ENCODE measurements at places on chromosomes 6 and 20.

DNA sequence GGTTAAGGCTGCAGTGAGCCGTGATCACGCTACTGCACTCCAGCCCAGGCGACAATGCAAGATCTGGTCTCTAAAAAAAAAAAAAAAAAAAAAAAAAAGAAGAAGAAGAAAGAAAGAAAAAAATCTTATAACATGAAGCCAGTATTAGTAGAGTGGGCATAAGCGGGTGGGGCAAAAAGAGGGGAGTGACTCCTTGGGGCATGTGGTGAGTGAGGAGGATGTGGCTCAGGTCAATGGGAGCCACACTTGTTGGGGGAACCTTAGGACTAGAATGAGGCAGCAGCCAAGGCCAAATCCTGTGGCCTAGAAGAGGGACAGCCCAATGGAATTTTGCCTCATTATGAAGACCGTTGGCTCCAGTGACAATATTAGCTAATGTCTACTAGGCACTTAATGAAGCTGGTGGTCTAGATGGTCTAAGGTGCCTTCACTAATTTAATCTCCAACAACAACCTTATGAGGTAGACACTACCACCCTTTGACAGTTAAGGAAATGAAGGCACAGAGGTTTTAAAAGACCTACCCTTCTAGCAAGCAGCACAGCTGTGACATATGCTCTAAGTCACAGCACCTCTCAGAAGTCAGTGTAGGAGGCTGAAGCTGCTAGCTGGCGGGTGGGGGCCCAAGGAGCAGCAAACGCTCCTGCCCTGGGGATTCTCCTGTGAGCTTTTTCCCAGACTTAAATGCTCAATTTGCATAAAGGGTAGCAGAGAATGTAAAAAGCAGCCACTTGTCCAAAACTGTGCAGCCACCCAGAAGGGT, 23.6 kb upstream of the ARMC12 start:
- no peak for DNase-seq

DNA sequence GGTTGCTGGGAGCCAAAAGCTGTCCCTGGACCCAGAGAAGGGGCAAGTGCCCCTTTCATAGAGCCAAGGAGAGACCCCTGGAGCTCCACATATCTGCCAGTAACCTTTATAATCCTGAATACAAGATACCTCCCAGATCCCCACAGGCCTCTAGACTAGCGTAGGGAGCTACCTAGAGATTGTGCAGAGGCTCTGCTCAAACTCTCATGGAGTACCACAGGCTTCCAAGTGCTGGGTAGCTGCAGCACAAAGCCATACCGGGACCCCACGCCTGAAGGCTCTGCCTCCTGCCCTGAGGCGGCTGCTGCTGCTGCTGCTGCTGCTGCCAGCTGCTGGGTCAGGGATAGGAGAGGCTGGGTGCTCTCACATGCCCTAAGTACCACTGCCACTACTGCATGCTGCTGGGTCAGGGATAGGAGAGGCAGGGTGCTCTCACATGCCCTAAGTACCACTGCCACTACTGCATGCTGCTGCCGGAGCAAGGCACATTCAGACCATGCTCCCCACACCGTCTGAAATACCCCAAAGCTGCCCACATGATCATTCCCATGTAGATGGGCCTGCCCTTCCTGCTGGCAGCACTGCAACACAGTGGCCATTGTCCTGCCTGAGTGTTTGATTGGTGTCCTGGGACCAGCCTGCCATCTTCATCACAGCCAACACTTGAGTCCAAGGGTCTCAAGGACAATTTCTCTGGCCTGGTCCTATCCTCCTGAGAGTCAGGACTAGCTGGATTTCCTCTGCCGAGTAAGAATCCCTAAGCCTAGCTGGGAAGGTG, 1434.3 kb upstream of the ADGRB3 start:
- DNase-seq = no peak

DNA sequence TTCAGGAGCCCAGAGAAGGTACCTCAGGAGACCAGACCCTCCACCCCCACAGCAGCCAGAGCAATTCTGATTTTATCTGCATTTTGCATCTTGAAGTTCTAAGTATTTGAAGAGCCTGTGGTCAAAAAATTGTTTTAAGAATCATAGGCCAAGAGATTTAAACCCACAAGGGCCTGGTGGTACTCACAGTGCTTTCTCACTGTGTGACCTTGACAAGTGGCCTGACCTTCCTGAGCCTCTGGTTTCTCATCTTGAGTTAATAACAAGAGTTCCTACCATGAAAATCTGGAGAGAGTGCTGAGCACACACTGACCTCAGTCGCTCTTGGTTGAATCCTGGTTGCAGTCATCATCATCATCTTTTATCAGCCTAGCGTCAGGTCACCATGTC, 45.4 kb upstream of the ID1 start:
- no peak for DNase-seq

- DNase-seq = no peak
Observed at GRCh38 chr6:168016176-168016620, 18.7 kb downstream of the KIF25 start.

- DNase-seq = no peak
Observed at GRCh38 chr20:5865604-5866003, 84.7 kb downstream of the TRMT6 start.

DNA sequence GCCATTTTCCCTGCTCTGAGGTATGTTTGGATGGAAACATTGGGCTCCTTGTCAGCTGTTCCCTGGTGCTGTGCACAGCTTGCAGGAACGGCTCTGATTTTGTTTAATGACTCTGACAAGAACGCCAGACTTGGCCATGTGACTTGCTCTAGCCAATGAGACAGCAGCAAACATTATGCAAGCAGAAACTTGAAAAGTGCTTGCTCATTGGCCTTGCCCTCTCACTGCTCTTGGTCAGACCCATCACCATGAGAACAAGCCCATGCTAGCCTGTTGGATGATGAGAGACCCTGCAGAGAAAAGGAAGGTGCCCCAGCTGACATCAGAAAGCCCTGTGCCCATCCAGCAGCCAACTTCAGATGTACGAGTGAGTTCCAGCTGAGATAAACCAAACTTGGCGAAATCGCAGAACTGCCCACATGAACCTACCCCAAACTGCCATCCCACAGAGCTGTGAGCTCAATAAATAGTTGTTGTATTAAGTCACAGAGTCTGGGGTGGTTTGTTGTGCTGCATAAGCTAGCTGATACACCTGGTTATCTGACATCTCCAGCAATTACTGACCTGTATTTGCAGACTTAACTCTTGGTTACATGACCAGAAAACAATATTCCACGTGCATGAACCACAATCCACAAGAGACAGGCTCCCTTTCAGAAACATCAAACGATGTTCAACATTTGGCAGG, 96.9 kb downstream of the JPH2 start:
- no peak for DNase-seq

DNA sequence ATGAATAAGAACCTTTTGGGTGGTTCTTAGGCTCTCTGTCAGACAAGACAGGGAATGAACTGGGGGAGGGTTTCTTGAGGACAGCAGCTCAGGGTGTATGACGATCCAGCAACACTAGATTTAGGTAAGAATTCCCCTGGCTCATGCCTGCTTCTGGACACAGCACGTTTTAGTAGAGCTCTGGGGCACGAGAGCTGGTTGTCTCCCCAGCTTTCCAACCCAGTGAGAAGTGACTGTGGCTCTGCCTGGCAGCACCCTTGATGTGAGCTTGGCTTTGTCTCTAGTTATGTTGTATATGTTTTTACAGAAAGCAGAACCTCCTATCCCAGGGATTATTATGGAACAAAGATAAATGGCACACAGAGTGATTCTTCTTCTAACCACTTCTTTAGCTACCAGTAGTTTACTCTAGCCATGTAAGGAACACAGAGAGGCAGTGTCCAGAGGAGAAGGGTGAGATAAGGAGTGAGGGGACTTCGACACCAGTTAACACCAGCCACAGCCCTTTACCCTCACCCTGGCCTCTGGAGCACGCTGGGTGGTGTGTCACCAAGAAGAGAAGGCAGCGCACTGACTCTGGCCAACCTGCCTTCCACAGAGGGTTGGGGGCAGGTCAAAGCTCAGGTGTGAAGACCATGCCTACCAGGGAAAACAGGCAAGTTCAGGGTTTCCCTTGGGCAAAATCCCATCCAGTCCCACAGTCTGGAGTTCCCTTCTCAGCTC, 3.9 kb downstream of the APOBEC2 start:
- DNase-seq = no peak

- no peak for DNase-seq
Observed at GRCh38 chr20:20887593-20888265, 175.3 kb upstream of the RALGAPA2 start.

DNA sequence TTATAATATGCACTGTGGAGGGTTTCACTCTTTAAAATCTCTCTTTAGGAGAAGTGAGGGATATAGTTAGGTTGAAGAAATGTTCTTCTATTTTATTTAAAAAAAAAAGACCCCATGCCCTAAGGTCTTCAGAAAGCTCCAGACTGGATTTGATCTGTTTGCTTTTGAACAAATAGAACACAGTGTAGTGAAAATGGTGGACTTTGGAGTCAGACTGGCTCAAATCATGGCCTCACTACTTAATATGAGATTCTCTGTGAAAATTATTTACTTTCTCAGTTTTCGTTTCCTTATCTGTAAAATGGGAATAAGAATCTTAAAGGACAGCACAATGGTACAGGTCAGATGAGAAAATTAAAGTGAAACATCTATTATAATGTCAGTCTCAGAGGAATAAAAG, 203.9 kb downstream of the ASCC3 start:
- DNase-seq = no peak

- no peak for DNase-seq
Observed at GRCh38 chr20:61661583-61661982, 404.1 kb downstream of the TAF4 start.

DNA sequence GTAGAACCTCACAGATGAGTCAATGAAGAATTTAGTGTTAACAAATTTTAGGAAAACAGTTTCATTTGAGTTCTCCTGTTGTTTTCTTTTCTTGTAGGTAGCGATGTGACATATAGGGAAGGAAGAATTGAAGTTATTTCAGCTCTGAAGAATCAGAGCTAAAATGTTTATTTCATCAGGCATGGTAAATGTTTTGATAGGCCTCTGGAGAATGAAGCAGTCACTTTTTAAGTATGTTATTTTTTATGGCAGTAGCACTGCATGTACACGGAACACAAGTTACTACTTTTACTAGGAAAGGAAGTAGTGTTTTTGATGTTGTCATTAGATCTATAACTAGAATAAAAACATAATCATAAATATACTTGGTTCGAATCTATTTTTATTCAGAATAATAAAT, 1357.3 kb upstream of the CITED2 start:
- no peak for DNase-seq

DNA sequence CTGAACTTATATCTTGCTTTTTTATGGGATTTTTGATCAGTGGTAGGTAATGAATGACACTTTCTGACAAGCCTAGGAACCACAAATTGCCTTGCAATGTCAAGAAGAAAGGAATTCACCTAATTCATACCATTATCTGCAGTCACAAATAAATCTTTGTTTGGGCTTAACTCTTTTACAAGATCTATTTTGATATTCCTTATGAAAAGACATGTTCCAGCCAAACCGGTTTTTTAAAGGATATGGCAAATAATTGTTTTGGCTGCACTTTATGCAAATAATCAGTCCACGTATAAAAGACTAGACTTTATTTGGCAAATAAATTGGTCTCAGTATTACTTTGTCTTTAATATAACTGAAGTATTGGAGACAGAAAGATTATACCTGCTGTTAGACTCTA, 771.7 kb upstream of the ADGRB3 start:
- no peak for DNase-seq

DNA sequence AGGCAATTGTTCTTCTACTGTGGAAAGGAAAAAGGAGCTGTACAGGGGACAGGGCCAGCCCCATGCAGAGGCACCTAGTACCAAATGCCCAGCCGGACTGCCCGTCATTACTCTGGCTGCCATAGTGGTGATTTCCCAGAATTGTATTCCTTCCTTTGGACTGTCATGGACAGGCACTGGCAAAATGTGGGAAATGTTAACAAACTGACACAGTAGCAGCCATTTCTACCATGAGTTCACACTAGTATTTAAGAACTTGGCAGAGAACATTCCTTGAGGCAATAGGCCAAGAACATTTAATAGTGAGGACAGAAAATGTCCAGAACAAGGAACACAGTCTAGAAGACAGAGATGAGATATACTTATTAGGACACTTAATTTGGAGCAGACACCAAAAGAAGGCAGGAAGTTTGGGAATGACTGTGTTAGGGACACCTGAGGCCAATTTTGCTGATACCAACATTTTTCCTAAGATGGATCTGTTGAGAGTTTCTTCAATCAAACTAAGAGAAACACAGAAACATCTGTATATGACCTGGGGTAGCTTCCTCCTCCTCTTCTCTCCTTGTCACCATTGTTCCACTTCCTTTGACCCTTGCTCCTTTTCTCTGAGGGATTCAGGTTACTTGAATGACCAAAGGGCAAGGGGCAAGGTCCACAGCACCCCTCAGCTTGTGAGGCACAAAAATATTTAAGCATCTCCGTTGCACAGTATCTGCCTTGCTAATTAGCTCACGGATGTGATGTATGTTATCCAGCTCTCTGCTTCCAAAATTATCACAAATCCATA, 14.9 kb downstream of the ADTRP start:
- DNase-seq = no peak

- no peak for DNase-seq
Observed at GRCh38 chr6:27280540-27281000, 31.5 kb downstream of the POM121L2 start.

GRCh38 chr6:89989742-89990141, 95.5 kb downstream of the GJA10 start:
- DNase-seq = no peak

- no peak for DNase-seq
Observed at GRCh38 chr6:121951918-121952379, 447.5 kb upstream of the HSF2 start.

GRCh38 chr6:127022302-127022701, 96.2 kb upstream of the RSPO3 start:
- peak; percentile 22 for DNase-seq

- no peak for DNase-seq
Observed at GRCh38 chr20:13008761-13009681, at the start of gene SPTLC3. Gene SPTLC3 (plus strand): TSS chr20:13008972. CDS start chr20:13009268, 296 bp downstream.

GRCh38 chr6:136464874-136465273, 85.3 kb downstream of the MAP7 start:
- DNase-seq = no peak

DNA sequence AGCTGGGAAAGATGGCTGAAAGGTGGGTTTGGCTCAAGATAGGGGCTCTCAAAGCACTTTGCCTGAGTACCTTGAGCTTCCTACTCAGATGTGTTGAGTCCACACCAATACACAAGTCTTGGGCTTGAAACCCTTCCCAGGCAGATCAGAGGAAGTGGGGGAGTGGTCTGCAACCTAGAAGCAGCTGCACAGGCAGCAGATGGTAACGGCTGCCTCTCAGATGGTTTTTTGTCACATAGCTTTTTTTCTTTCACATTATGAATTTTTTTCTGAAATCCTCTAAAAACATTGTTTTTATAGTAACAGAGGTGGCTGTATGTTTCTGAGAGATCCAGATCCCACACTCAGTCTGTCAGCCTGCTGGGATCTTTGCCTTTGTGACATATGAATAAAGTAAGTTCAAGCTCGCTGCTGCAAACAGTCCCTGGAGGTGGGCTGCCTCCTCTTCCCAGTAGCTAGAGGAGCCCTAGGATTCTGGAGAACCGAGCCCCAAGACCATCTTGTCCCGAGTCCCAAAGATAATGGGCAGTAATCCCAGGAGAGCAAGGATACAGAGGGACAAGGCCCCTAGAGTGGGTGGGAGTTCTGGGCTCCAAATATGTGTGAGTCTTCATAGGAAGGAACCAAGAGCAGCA, 97.1 kb upstream of the TOP1 start:
- DNase-seq = no peak
